ENCODE measurements at places on chromosomes 7 and 10.

DNA sequence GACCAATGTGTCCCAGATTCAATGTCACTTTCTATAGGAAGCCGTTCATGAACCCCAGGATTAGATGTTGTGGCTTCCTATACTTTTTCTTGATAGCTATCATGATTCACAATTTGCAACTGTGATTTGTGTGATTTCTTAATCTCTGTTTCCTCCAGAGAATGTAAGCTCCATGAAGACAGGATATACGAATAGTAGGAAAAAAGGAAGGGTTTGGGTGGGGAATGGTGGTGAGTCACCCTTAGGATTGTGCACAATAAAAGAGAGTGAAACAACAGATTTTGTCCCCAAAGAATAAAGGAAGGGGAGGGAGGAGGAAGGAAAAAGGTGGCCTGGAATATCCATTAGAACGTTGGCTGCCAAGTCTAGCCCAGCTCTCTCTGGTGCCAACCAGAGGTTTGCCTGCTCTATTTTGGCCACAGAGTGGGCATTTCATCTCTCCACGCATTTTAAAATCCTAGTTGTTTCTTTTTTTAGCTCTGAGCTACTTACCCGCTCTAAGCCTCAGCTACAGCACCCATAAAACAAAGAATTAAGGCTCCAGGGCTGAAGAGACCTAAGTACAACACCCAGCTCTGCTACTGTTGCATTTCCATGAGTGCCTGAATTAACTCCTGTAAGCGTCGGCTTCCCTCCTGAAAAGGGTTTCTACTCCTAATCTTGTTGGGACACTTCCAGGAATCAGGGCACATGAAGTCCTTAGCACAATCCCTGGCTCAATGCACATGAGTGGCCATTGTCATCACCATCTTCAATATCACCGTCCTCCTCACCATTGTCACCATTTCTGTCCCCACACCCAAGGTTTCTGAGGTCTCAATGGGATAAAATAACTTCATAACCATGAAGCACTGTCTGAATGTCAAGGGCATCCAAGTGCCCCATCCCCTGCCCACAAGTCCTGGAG is 3.5 kb downstream of the HK1 start:
- no peak for DNase-seq

- no peak for DNase-seq
Observed at GRCh38 chr7:51045319-51046102, 262.8 kb upstream of the GRB10 start.

DNA sequence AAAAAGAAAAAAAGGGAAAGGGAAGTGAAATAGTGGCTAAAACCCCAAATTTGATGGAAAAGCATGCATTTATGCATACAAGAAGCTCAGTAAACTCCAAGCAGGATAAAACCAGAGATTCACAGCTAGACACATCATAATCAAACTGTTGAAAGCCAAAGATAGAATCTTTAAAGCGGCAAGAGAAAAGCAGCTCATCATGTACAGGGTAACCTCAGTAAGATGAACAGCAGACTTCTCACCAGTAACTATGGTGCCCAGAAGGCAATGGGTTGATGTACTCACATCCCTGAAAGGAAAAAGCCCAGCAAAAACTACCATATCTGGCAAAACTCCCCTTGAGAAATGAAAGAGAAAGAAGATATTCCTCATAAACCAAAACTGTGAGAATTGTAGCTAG is 60.4 kb downstream of the TPST1 start:
- DNase-seq = no peak

GRCh38 chr10:19815731-19816410 is 361 bp upstream of the PLXDC2 start:
- DNase-seq = no peak

GRCh38 chr10:2094171-2094570 is 356.8 kb upstream of the ADARB2 start:
- no peak for DNase-seq

DNA sequence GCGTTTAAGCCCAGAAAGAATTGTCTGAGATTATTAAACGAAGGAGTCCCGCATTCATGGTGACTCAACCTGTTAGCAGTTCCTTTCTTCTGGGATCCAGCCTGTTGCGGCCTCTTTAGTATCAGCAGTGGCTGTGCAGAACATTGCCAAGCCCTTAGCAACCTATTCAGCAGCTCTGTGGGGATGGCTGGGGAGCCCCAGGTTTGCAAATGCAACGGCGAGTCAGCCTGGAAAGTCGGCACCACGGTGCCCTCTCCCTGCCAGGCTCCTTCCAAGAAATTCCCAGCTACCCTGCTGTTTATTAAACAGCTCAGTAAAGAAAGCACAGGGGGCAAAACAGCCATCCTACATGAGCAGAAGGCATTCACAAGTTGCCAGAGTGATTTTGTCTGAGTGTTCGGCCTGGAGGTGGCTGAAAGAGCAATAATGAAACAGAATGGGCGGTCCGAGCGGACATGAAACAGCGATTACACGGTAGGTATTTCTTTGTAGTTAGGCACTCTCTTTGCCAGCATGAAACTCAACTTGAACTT is 198.3 kb downstream of the BAMBI start:
- no peak for DNase-seq

GRCh38 chr7:68224041-68224741 is 1227.6 kb downstream of the TYW1 start:
- DNase-seq = no peak

- DNase-seq = no peak
Observed at GRCh38 chr10:131354380-131354779, 42.9 kb upstream of the TCERG1L start.

- DNase-seq = no peak
Observed at GRCh38 chr10:71671994-71672946, 47.3 kb downstream of the C10orf105 start.

DNA sequence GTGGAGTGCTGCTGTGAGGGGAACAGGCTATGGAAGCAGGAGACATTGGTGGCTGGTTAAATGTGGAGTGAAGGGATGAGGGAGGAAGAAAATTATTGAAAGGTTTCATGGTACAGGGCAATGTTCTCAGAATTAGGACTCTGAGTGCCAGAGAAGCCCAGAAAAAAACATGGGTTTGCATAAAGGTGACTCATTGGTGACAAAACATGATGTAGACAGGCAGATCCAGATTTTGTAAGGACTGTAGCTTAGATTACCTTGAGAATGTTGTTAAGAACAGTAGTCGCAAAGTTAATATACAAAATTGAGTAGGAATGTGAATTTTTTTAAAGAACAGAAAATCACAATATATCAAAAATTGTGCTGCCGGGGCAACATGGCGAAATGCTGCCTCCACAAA is 134.9 kb upstream of the ZNF438 start:
- DNase-seq = no peak

- DNase-seq = no peak
Observed at GRCh38 chr7:102988631-102989560, 76.1 kb downstream of the LRRC17 start.

- DNase-seq = peak; percentile 65
Observed at GRCh38 chr7:22452142-22452959, 47.6 kb downstream of the STEAP1B start.

GRCh38 chr10:71700731-71701368 is 18.7 kb downstream of the C10orf105 start:
- DNase-seq = no peak

GRCh38 chr10:79056736-79057391 is 11.9 kb upstream of the ZMIZ1 start:
- DNase-seq = peak; percentile 34

DNA sequence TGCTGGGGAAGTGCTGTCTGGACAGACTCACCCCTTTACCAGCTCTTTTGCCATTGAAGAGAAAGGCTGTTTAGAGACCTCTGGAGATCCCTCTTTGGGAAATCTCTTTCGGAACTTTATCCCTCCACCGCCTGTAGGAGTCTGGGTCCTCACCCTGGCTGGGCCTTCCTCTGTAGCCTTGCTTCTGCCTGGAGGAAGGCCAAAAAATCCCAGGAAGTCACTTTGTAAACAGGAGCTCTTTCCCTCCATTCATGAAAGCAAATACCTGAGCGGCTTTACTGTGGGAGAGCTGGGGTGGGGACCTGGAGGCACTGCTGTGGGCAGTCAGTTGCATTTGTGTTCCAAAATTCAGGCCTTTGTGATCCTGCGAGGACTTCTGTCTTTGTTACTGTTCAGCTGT is 126.2 kb downstream of the KLF6 start:
- no peak for DNase-seq

DNA sequence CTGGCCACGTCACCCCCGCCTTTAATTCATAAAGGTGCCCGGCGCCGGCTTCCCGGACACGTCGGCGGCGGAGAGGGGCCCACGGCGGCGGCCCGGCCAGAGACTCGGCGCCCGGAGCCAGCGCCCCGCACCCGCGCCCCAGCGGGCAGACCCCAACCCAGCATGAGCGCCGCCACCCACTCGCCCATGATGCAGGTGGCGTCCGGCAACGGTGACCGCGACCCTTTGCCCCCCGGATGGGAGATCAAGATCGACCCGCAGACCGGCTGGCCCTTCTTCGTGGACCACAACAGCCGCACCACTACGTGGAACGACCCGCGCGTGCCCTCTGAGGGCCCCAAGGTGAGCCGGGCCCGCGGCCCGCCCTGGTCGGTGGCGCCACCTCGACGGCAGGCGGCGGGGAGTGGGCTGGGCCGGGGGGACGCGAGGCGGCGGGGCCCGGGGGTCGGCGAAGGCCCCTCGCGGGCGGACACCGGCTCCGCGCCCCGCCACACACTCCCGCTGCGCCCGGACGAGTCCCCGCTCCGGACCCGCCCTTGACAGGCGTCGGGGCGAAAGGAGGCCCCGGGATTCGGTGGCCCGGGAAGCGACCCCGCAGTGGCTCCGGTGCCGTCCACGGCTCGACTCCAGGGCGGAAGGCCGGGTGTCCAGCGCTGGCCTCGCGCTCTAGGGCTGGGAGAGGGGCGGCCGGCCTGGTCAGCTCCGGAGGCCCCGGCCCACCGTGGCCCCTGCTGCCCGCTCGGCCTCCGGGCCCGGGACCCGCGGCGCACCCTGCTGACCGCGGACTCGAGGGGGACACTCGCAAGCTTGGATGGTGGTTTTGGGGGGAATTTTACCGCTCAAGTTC is 557 bp downstream of the BAG3 start:
- DNase-seq = no peak

GRCh38 chr10:62810156-62810902 is 5.8 kb downstream of the ADO start:
- DNase-seq = no peak

DNA sequence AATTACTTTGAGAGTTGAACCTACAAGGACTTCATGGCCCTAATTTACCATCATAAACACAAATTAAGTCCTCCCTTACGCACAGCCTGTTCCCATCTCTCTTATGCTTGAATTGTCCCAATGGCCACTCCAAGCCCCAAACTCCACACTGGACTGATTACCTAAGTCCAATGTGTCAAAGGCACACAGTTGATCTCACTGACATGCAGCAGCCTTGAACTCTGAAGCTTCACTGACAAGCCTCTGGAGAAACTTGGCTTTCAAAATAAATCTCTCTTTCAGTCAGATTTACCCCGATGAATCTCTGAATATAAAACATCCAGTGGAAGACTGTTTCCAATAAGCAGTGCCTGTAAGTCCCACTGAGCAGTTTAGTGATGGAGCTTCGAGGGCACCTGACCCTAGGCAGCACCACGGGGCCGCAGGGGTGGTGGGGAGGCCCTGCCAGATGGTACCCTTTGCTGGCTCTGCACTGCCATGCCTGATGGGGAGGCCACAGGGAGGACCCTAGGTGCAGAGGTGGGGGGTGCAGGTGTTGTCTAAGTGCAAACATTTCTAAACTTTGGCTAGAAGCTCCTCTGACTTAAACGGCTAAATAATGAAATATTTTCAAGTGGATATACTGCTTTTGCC is 3.3 kb upstream of the MAT1A start:
- DNase-seq = no peak

DNA sequence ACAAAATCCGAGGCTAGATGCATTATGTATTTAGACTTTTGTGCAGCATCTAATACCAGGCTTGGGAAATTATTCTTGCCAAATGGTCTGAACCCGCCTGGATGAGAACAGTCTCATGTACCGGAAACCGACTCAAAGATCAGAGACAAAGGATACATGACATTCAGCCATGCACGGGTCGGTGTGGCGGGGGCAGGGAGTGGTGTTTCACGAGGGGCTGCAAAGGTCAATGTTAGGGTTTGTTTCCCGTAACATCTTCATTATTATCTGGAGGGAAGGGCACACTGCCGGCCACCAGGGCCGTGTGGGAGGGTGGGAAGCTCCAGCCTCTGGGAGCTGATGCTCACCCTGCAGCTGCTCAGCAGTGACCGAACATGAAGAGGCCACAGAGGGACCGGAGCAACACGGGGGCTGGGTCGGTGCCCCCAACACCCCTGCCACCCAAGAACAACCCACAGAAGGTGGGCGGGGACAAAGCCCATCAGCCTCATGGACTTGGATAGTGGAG is 23.1 kb downstream of the CNPY1 start:
- DNase-seq = no peak

DNA sequence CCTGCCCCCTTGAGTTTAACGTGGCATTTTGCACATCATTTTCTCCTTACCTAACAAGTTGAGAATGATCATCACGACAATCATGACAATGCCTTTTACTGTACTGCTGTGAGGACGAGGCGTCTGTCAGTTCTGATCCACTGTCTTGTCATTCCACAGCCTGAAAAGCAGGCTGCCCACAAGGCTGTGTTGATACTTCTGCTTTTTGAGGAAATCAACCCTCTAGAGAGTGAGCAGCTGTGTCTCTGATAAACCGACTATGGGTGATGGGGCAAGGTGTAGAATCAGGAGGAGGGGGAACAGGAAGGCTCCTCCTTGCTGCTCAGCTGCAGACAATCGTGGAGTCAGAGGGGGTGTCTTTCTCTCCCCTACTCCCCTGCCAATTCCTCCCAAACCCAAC is 30.6 kb upstream of the C10orf120 start:
- DNase-seq = no peak

- no peak for DNase-seq
Observed at GRCh38 chr7:145212050-145212449, 376.2 kb upstream of the TPK1 start.

DNA sequence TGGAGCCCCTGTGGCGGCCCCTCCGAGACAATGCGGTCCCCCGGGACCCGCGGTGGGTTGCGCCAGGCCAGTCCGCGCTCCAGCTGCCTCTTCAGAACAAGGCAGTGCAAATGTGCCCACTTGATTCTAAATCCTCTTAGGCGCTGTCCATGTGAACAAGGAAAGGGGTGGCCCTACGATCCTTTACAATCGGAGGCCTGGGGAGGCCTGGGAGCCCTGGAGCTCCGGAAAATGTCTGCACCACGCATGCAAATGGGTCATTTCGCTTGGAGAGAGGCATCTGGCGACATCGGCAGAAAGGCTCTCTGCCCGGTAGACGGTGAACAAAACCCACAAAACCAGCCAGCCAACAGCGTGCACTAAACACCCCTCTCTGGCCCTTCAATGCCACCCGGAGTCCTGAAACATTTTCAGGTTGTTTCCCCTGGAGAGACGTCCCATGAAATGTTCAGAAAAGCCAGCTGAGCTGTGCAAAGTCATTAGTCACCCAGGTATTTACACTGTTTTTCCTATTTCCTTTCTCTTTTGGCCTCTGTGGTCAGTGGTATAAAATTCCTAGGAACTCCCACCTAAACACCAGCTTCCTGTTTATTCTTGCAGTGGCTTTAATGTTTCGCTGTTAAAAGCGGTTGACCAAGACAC is 102.8 kb upstream of the ZNF438 start:
- no peak for DNase-seq

- no peak for DNase-seq
Observed at GRCh38 chr7:122454776-122455507, 150.4 kb upstream of the FEZF1 start.
